Fibroblast of skin of left quadriceps (primary cell): ENCODE measurements at places on chromosomes 6 and 20.
A peak's percentile ranks its signal among the peaks of the same experiment; 100 is the strongest.

GRCh38 chr6:111250791-111251354, 163.6 kb downstream of the SLC16A10 start:
- no peak for DNase-seq

DNA sequence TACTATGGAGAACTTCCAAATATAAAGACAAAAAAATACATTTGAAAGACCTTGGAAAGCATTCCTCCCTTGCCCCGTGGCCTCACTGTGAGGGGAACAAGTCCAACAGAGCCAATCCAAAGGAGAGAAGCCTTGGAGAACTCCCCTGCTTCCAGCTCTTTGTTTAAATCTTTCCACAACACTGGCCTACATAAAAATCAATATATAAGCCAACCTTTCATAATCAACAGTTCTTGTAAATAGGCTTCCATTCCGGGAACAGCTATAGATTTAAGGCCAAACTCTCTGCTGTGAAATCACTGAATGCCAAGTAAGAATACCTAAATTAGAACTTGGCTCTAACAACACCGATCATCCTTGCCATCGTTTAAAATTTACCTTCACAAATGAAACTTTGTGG, 242.1 kb downstream of the HACE1 start:
- no peak for DNase-seq

DNA sequence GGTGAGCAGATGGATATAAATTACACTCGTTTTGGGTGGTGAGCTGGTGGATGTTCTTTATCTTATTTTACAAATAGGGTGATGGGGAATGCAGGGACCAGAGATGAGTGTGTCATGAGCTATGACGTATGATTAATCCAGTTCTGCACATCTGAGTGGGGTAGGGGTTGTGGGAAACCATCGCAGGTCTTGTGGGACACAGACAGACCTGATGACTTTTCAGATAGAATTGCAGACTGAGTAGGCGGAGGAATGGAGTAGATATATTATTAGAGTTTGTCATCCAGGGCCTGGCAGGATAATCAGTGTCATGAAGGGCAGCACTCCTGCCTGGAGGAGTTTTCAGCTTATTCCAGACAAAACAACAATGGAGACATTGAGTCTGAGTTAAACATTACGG, 12.9 kb upstream of the DSP start:
- DNase-seq: peak; percentile 37

DNA sequence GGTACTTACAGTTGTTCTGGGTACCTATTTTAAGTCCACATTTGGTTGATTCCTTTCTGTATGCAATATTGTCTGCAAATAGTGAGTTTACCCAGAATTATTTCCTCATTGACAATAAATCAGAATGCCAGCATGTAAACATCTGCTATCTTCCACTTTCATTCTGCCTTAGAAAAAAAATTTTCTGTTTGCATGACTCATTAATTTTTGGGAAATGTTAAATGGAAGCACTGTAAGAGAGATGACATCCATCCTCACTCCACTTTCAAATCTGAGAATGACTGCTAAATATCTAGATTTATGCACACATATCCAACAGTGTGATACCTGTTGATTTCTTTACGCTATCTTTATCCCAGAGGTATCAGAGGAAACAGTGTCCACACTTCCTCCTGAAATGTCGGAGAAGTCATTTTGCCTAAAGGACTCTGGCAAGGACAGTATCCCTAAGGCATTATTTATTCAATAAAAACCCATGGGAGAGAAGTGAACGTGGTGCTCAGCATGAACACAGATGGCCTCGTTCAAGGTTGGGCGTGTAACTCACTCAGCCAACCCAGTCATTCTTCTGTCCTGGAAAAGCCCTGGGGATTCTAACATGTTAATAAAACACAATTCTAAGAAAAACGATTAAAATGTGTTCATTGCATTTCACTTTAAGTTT, 780.9 kb downstream of the QKI start:
- DNase-seq: no peak

GRCh38 chr6:140370976-140371870, 996.8 kb upstream of the CITED2 start:
- no peak for DNase-seq

DNA sequence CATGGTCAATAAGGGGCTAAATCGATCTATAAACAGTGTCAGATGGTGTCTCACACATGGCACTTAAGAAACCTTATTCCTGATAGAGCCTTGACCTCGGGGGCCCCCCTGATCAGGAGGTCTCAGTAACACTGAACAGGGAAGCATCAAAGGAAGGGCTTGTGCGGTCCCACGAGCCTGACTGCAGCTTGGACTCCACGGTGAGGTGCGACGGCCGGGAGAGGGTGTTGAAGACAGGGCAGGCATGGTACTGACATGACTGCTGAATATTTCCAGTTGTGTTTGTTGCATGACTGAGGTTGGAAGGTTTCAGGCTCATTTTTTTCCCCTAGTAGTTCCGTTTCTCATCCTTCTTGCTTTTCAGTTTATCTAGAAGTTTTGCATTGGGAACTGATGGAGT, 107.1 kb upstream of the JAG1 start:
- DNase-seq: no peak

- DNase-seq: no peak
These were observed 21.1 kb downstream of the ZNF184 start for GRCh38 chr6:27451660-27452390.

DNA sequence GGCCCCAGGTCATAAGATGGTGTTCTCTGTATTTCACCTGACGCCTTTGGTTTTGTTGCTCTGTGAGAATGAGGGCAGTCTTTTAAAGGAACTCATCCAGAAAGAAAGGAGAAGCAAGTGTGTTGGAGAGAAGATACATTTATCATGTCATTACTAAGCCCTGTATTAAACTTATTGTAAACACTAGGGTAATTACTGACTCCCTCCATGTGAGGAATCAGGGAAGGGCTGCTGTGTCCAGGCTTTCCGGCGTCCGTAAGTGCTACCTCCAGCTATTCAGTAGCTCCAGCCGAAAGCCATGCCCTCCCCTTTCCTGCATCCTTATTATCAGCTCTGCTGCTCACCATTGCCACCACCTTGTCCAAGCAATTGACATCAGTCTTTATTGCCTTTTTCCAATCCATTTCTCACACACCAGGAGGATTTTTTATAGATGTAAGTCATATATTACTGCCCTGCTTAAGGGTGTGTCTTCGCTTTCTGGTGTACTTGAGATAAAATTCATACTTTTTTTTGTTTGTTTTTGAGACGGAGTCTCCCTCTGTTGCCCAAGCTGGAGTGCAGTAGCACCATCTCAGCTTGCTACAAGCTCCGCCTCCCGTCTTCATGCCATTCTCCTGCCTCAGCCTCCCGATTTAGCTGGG, 94.7 kb downstream of the RPP40 start:
- DNase-seq: no peak

DNA sequence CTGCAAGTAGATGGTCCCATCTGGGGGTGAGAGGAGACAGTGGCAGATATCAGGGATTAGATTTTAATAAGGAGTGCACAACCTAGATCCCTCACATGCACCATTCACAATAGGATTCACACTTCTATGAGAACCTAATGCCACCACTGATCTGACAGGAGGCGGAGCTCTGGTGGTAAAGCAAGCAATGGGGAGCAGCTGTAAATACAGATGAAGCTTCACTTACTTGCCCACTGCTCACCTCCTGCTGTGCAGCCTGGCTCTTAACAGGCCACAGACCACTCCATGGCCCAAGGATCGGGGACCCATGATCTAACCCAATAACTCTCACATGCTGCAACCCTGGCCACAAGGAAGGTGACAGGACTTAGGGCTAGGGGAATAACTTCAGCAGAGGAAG, 75.4 kb downstream of the ZNF133 start:
- DNase-seq: no peak

DNA sequence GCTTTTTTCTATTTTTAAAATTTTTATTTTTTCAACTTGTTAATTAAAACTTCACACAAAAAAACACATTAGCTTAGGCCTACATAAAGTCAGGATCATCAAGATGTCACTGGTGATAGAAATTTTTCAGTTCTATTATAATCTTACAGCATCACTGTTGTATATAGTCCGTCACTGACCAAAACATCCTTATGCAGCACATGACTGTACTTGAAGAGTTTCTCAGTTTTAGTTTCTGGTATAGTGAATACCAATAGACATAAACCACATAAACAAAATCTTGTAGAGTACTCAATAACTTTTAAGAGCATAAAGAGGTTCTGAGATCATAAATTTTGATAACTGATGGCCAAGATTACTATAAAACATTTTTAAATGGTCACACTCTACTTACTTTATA, 71.8 kb downstream of the ASCC3 start:
- DNase-seq: no peak

DNA sequence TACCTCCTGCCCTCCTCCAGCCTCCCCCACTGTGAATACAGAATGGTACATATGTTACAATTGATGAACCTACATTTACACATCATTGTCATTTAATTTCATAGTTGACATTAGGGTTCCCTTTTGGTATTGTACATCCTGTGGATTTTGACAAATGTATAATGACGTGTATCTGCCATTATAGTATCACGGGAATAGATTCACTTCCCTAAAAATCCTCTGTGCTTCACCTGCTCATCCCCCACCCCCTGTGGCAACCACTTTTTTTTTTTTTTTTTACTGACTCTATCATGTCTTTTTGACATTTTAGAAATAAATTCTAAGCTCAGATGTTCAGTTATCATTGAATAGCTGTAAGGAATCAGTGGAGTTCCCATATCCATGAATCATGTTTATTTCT, 30.4 kb downstream of the HECA start:
- DNase-seq: no peak

DNA sequence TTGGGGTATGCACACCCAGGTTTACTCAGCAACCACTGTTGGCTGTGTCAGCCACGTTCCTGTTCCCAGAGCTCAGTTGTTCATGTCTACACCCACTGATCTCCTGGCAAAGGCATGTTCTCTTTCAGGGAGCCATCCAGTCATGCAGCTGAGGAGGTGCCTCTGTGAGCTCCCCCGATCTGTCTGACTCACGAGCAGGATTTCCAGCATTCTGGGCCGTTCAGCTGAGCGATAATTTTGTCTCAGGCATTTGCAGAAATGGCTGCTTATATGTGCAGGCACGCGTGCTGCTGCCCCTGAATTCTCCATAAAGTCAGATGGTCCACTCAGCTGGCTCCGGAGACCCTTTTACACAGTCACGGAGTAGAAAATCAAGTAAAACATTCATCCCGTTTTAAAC, 78.4 kb upstream of the IYD start:
- no peak for DNase-seq

DNA sequence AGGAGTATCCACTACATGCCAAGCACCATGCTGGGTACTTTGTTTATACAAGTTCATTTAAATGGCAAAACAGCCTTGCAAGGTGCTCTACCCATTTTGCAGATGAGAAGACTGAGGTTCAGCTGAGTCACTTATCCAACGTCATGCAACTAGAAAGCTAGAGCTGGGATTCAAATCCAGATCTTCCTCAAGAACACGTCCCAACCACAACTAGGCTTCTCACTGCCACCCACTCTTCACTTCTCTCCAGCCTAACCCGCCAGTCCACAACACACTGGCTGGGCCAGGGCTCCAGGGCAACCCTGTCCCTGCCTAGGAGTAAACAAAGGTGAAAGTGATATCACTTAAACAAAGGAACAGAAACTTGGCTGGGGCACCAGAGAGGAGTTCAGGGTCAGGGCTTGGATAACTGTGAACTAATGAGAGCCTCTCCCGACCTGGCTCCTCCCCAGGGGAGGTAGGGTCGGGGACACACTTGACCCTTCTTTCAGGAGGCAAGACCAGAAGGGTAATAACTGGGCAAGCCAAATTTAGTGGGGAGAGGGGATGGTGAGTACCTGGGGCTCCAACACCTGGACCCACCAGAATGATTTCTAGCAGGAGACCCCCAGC, 7.9 kb downstream of the SDC4 start:
- no peak for DNase-seq

DNA sequence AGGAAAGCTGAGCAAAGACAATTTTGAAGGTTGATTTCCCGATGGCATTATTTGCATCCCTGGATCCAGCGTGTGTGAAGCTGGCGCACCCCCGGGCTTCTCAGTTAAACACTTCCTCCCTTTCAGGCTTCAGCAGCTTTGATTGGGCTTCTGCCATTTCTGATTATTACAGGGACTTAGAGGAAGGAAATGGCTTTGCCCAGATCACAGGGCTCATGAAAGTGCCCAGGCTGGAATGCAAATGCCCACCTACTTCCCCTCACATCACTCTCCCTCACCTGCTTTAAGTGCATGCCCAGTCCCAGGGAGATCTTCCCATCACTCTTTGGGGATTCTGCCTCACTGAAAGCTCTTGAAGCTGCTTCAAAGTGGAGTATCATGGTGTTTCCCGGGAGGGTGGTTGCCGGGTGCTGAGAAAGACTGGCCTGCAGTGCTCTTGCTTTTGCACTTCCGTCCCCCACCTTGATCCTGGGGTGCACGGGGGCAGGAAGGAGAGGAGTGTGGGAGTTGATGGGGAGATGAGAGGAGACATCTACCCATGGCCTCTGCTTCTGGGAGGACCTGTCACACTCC, 28.3 kb downstream of the PHACTR3 start:
- DNase-seq: no peak

DNA sequence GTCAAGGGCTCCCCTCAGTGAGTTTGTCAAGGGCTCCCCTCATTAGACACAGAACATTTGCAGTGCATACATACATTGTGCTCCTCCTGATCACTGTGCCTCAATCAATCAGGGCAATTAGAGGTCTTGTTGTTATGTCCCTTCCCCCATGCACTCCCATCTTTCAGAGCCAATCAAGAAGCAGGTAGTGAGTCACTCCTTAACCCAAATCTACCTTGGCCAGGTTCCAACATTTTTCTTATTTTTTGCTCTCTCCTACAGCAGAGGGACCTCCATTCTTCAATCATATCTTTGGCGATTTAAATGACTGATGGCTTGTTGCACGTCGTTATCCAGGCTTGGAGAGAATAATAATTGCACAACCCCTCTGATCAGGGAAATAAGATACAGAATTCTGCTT, 409.9 kb upstream of the SPTLC3 start:
- DNase-seq: no peak

GRCh38 chr6:70221025-70221714, 81.7 kb downstream of the COL9A1 start:
- DNase-seq: peak; percentile 7

DNA sequence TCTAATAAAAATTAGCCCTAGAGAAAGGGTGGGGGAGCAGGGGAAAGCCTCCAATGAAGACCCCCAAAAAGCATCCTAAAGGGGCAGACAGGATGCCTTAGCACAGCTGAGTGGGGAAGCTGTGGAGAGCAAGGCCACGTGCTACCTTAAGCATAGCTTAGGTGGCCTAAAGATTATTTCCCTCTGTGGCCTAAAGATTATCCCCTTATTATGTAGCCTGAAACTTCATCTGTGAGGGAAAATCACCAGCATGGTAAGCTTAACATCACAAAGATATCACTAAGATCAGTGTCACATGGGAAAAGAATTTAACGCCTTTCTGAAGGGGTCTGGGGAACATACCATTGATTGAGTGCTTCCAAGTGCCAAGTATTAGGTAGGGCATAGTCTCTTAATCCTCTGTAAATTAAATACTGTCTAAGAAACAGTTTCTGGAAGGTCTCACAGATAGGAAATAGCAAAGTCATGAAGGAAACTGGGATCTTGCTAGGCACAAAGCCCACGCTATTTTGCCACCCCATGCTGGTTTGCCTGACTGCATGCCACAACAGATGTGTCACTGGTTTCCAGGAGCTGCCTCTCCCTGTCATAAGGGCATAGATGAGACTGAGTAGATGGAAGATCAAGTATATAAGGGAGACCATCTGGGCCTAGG, 170.0 kb downstream of the HACE1 start:
- DNase-seq: peak; percentile 18

- peak; percentile 89 for DNase-seq
These were observed 627.9 kb downstream of the PRKN start for GRCh38 chr6:162099685-162100084.

GRCh38 chr20:11992426-11992825, 74.7 kb downstream of the BTBD3 start:
- no peak for DNase-seq
